ENCODE measurements at places on chromosomes 6 and 20.

- DNase-seq: no peak
Measured at GRCh38 chr20:17227669-17228623, 1.1 kb downstream of the PCSK2 start.

DNA sequence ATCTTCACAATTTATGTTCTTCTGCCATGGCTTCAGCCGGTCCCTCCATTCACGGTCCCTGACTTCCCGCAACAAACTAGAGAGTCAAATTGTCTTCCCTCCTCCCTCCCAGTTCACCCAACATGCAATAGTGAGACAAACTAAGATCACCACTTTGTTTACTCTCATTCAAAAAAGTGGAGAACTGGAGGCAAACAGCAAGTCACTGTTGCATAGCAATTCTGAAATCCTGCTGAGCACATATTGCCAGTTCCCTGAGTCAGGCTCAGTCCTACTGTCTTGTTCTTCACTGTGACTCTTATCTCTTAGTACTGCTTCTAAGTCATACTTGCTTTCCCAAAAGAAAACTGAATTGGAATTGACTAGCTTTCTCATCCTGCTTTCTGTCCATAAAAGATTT lies 287.2 kb upstream of the SASH1 start:
- DNase-seq: no peak

GRCh38 chr6:55180258-55180657 lies 5.9 kb downstream of the HCRTR2 start:
- no peak for DNase-seq

DNA sequence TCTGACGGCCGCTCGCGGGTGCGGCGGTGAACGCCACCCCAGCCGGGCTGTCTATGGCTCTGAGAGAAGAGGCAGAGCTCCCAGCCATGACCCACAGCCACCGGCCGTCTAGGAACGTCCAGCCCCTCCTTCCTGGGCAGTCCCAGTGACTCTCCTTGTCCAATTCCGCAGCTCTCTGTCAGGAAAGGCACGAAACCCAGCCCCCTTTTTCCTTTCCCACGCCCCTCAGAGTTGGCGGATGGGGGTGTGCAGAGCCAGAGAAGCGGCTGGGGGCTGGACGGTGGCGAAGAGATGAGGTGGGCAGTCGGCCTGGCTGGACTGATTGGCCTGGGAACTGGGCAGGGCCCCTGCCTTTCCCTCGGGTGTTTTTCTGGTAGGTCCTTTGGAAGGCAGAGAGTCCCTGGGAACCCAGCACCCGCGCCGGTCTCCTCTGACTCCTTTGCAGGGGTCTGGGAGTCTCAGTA lies 1.5 kb downstream of the EBF4 start:
- no peak for DNase-seq

DNA sequence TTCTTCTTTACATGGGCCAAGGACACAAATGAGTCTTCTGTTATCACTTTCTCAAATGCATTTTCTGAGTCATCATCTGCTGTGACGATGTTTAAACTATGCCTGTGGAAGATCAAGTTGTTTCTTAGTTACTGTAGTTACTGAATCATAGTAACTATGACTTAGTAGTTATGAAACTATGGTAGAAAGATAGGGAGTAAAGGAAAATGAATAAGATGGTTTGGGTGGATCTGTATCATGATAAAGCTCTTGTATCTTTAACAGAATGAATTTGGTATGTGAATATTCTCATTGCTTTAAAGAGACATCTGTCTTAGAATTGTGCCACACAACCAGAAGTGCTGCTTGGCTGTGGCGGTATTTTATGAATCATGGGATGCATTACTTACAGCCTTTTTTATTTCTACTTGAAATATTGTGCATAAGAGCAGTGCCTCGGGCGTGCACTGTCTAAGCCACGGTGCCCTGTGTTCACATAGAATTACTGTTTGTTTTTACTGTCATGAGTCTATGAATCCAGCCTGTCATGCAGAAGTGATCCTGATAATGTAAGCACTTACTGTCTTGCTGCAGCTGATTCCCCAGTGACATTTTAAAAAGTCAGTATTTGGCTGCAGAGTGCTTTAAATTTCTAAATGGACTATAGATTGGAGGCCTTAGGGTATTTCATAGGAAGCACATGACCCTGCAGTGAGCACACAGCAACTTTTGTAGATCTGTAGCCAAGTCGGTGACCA lies 215.2 kb downstream of the TMEM242 start:
- no peak for DNase-seq
